ENCODE measurements at places on chromosomes 11 and 22. TPM values are rescaled to one million over a fixed set of nuclear protein-coding genes. Genes with fewer than 3 reads are reported as not detected.
A peak's percentile ranks its signal among the peaks of the same experiment; 100 is the strongest.

- DNase-seq: no peak
- H3K36me3 ChIP-seq: no peaks in the 10 kb centered on the region
- no peak overlapping the region for H3K27ac ChIP-seq
- no peak overlapping the region for H3K4me3 ChIP-seq
- H3K4me1 ChIP-seq: peaks cover 10% of the 10 kb centered on the region
Measured at GRCh38 chr11:117820071-117820470, 4.5 kb downstream of the FXYD2 start.

DNA sequence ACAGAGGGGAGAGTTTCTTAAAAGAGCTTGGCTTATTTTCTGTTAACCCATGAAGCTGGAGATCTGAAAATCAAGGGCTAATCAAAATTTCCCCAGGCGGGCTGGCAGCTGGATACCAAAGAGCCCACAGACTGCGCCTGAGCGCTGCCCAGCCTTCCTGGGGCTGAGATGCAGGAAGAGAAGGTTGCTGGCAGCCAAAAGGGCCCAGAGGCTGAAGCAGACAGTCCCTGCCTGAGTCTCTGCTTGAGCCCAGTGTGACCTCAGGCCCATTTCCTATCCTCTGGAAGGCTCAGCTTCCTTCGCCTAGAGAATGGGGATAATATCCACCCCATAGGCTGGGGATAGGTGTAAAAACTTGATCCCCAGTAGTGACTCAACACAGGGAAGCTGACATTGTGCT, 49.1 kb downstream of the ARRB1 start:
- H3K4me3 ChIP-seq: no peak overlapping the region
- H3K4me1 ChIP-seq: no peaks in the 10 kb centered on the region
- no peak overlapping the region for H3K27ac ChIP-seq
- no peaks in the 10 kb centered on the region for H3K36me3 ChIP-seq

GRCh38 chr11:110711776-110712658, at the start of gene ARHGAP20:
Gene ARHGAP20, minus strand, starts transcription at chr11:110712437. Its CDS starts 206 bp downstream, at chr11:110712231.
- H3K4me1 ChIP-seq: peaks cover 17% of the 10 kb centered on the region
- H3K27ac ChIP-seq: no peak within 1 kb of the TSS
- H3K27me3 ChIP-seq: peaks cover 2% of the 10 kb centered on the region
- peak within 1 kb of the TSS; percentile 65 for H3K4me3 ChIP-seq

DNA sequence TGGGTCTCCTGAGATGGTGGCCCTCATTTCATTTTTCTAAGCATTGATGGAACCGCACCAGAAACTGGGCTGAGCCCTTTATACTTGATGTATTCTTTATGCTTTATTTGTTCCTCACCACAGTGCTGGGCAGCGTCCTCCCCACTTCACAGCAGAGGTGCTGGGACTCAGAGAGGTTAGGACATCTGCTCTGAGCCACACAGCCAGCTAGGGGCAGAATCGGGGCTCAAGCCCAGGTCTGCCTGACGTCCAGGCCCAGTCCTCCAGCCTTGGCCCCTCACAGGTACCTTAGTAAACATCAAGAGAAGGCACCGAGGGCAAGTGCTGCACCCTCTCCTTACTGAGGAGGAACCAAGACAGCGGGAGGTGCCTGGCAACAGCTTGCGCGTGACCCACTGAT, 20.2 kb upstream of the SHISAL1 start:
- DNase-seq: no peak
- H3K4me1 ChIP-seq: no peaks in the 10 kb centered on the region
- no peak overlapping the region for H3K4me3 ChIP-seq
- no peaks in the 10 kb centered on the region for H3K27me3 ChIP-seq
- H3K36me3 ChIP-seq: no peaks in the 10 kb centered on the region

GRCh38 chr11:66052664-66052982, 459 bp downstream of the SF3B2 start:
- DNase-seq: no peak
- H3K27ac ChIP-seq: peak overlapping the region; percentile 48
- peaks cover 26% of the 10 kb centered on the region for H3K4me1 ChIP-seq
- H3K27me3 ChIP-seq: no peaks in the 10 kb centered on the region
- peaks cover 33% of the 10 kb centered on the region for H3K36me3 ChIP-seq

DNA sequence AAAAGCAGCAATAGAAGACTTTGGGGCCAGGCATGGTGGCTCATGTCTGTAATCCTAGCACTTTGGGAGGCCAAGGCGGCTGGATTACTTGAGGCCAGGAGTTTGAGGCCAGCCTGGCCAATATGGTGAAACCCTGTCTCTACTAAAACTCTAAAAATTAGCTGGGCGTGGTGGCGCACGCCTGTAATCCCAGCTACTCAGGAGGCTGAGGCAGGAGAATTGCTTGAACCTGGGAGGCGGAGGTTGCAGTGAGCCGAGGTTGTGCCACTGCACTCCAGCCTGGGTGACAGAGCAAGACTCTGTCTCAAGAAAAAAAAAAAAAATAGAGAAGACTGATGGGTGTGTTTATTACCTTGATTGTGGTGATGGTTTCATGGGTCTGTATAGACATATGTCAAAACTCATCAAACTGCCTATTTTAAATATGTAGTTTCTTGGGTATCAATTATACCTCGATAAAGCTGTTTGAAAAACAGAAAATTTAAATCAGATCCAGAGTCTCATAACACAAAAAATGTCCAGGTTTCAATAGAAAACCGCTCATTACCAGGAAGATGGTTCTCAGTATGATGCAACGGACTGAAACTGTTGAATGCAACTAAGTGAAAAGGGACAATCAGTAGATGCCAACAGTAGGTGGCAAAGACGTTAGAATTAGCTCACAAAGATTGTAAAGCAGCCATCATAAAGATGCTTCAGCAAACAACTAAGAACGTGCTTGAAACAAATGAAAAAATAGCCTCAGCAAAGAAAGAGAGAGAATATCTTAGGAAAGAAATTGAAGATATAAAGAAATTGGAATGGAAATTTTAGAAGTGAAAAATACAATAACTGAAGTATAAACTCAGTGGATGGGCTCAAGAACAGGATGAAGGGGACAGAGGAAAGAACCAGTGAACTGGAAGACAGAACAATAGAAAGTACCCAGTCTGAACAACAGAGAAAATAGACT, 33.1 kb upstream of the SEPTIN5 start:
- no peaks in the 10 kb centered on the region for H3K36me3 ChIP-seq
- H3K4me3 ChIP-seq: no peak overlapping the region
- no peak for DNase-seq
- H3K27ac ChIP-seq: no peak overlapping the region
- no peaks in the 10 kb centered on the region for H3K27me3 ChIP-seq
- no peaks in the 10 kb centered on the region for H3K4me1 ChIP-seq

DNA sequence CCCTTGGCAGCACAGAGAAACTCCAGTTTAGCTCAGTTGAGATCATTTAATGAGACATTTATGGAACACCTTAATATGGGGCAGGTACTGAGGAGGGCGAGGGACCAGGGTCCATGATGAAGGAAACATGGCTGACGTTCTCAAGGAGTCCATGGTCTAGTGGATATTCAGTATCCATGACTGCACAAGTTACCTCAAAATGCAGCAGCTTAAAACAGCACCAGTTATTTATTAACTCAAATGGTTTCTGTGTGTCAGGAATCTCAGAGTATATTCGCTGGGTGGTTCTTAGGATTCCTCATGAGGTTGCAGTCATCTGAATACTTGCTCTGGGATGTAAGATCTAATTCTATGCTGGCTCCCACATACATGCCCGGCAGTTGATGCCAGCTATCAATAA, 346.8 kb downstream of the LARGE1 start:
- no peaks in the 10 kb centered on the region for H3K27me3 ChIP-seq
- no peak overlapping the region for H3K27ac ChIP-seq

DNA sequence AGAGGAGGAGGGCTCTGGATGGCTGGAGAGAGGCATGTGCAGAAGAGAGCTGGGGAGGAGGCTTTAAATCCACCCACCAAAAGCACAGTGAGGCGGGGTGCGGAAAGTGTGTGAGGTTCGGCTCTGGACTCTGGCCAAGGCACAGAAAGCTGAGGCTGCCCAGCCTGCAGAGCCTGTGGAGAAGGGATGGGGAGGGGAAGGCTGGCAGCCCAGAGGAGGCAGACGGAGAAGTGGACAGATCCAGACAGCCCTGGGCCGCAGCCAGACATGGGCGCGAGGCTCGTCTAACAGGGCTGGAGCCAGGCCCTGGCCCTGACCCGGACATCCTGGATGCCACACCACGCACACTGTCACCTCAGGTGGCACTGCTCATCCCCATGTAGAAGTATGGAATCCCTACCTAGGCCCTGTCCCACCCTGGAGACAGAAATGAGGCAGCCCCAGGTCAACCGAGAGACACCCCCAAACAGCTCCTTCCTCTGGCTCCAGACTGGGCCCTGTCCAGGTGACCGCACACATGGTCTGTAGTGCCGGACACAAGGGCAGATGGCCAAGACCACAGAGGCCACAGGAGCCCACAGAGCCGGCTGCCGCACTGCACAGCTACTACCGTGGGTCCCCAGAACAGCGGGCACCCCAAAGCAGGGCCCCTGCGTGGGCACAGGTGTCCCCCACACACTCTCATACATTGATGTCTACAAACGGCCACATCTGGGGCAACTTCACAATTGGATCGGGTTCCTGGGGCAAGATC, 16.6 kb upstream of the MOB2 start:
- no peaks in the 10 kb centered on the region for H3K27me3 ChIP-seq
- H3K36me3 ChIP-seq: no peaks in the 10 kb centered on the region
- no peak overlapping the region for H3K27ac ChIP-seq
- no peaks in the 10 kb centered on the region for H3K4me1 ChIP-seq
- no peak for DNase-seq

GRCh38 chr11:35012467-35013191, 96.2 kb downstream of the PDHX start:
- no peaks in the 10 kb centered on the region for H3K4me1 ChIP-seq
- H3K27ac ChIP-seq: no peak overlapping the region
- no peak overlapping the region for H3K4me3 ChIP-seq
- H3K27me3 ChIP-seq: no peaks in the 10 kb centered on the region
- no peak for DNase-seq

- H3K27me3 ChIP-seq: no peaks in the 10 kb centered on the region
- peaks cover 32% of the 10 kb centered on the region for H3K4me1 ChIP-seq
- no peak for DNase-seq
Measured at GRCh38 chr11:47533690-47534151, 19.2 kb downstream of the CELF1 start.

GRCh38 chr11:66866007-66866406, 9.1 kb downstream of the LRFN4 start:
- peaks cover 23% of the 10 kb centered on the region for H3K4me1 ChIP-seq
- H3K36me3 ChIP-seq: no peaks in the 10 kb centered on the region
- DNase-seq: no peak

DNA sequence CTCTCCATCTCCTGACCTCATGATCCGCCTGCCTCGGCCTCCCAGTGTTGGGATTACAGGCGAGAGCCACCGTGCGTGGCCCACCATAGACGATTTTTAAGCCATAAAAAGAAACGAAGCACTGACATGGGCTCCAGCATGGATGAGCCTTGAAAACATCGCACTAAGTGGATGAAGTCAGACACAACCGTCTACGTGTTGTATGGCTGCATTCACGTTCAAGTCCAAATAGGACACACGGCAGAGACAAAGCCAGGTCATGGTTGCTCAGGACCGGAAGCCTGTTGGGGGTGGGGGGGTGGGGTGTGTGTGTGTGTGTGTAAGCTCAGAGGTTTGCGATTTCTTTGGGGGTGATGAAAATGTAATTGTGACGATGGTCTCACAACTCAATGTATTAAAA, 10.0 kb downstream of the RRP7A start:
- no peaks in the 10 kb centered on the region for H3K27me3 ChIP-seq
- H3K4me1 ChIP-seq: no peaks in the 10 kb centered on the region
- H3K27ac ChIP-seq: no peak overlapping the region
- no peaks in the 10 kb centered on the region for H3K36me3 ChIP-seq

- no peaks in the 10 kb centered on the region for H3K27me3 ChIP-seq
- no peak overlapping the region for H3K27ac ChIP-seq
- DNase-seq: peak; percentile 82
- no peaks in the 10 kb centered on the region for H3K4me1 ChIP-seq
Measured at GRCh38 chr11:8006349-8006977, 19.3 kb downstream of the EIF3F start.

- peak overlapping the region; percentile 90 for H3K27ac ChIP-seq
- H3K4me1 ChIP-seq: peaks cover 36% of the 10 kb centered on the region
- H3K36me3 ChIP-seq: no peaks in the 10 kb centered on the region
- H3K27me3 ChIP-seq: no peaks in the 10 kb centered on the region
- 0 out of 2 replicates have a peak overlapping the region, but pooled peaks have one; percentile 22 for H3K4me3 ChIP-seq
Measured at GRCh38 chr11:119461229-119461963, 38.4 kb upstream of the THY1 start.

- H3K36me3 ChIP-seq: no peaks in the 10 kb centered on the region
- no peaks in the 10 kb centered on the region for H3K4me1 ChIP-seq
- DNase-seq: no peak
- no peak overlapping the region for H3K27ac ChIP-seq
- no peak overlapping the region for H3K4me3 ChIP-seq
Measured at GRCh38 chr11:1969035-1969434, 21.9 kb downstream of the MRPL23 start.

Gene HOATZ
- not detected for total RNA-seq

Gene OR52N4
- total RNA-seq: not detected

Gene CYTH4
- 12.6 TPM for total RNA-seq

Gene MRGPRG
- not detected for total RNA-seq

Gene BEST1
- total RNA-seq: 1.9 TPM

Gene CCDC87
- 0.22 TPM for total RNA-seq

Gene KLHL35
- 1.3 TPM for total RNA-seq

Gene ANO1
- total RNA-seq: not detected

Gene GDPD4
- total RNA-seq: not detected

Gene HBD
- total RNA-seq: not detected

Gene SPA17
- total RNA-seq: 10.4 TPM

Gene RAB6A
- 76.3 TPM for total RNA-seq

Gene OSBP2
- 0.14 TPM for total RNA-seq

Gene MS4A2
- total RNA-seq: not detected

All from Karpas-422 (cell line).